ENCODE measurements at places on chromosomes 13 and 19.

DNA sequence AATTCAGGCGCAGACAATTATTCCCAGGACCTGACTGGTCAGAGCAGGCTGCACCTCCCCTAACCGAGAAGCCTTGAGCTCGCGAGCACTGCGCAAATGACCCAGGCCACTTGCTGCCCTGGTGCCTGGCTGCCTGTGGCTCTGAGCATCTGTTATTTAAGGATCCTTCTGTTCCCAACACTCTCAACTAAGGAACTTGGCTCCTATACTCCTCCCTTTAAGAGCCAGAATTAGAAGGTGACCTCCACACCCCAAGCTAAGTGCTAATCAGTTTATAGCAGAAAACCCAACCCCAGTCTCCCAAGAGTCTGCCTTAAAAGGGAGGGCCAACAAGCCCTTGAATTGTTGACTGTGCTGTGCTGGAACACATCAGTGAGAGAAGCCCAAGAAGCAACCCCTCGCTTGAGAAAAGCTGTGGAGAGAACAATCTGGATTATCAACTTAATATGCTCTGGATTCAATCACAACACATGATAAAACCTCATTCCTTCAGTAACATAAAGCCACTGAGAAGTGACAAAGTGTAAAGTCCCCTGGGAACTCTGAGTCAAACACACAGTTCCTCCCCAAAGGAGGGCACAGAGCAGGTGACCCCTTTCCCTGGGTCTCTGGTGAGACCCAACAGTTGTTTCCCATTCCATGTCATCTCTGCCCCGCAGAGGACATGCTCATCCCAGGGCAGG is 14.6 kb downstream of the AKAP8L start:
- no peak for DNase-seq

DNA sequence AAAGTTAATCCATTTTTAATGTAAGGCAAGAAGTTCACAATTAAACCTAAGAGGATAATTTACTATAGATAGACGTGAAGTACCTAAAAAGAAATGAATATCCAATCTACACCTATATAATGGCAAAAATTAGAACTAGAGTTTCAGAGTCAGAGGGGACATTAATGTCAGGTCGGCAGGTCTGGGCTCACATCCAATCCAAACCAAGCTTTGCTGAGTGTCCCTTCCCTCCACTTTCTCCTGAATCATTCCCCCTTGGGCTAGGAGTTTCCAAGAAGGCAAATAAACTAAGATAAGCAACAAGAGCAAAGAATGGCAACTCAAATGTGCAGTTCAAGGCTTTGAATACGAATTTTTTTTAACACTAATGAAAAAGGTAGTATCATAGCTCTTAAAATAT is 2.9 kb downstream of the FLT3 start:
- DNase-seq = no peak

GRCh38 chr13:43441899-43442499 is 344.8 kb downstream of the ENOX1 start:
- DNase-seq = no peak

- no peak for DNase-seq
These were observed 183.5 kb upstream of the RNF113B start for GRCh38 chr13:98360545-98360944.

GRCh38 chr13:99467764-99468163 is 33.5 kb upstream of the TM9SF2 start:
- no peak for DNase-seq

DNA sequence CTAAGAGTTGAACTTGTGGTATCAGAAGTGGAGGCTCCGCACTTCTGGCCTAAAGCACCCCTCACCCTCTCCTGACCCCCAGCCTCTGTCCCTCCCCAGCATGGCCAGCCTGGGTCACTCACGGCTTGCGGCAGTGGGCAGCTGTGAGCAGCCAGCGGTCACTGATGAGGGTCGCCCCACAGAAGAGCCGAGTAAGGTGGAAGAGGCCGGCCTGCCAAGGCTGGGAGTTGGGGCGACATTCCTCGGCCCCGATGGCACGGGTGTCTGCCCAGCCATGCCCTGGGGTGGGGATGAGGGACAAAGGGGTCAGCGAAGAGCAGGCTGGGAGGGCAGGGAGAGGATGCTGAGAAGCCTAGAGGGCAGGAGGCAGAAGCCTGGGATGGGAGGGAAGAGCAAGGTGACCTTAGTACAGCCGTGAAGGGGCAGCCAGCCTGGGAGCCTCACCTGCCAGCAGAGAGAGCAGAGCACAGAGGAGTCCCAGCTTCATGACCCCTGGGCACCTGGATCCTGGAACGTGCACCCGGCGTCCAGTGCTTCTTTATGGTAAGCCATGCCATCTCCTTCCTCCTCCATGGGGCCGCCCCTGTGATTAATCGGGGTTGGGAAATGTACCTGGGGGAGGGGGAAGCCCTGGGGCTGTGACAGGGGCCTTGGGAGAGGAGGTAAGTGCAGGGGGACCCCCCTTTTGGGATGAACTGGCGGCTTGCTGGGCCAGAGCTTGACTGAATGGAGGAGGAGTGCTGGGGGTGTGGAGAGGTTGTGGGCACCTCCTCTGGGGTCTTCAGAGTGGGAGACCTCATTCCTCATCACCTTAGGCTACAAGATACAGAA is 7.9 kb upstream of the KLK8 start:
- DNase-seq = no peak

- DNase-seq = peak; percentile 50
These were observed 57.1 kb downstream of the ZNF568 start for GRCh38 chr19:36973021-36973843.

All from stimulated activated CD4-positive, alpha-beta T cell treated with anti-CD3 and anti-CD28 coated beads, Interleukin-12 subunit alpha, Interleukin-12 subunit beta, amount 100 ng/mL, for 48 hours (primary cell).